ENCODE measurements at places on chromosomes 11 and 22.

GRCh38 chr11:12455938-12456337 is 78.6 kb downstream of the PARVA start:
- DNase-seq = no peak

- DNase-seq = no peak
Measured at GRCh38 chr11:19918302-19919049, 205.8 kb downstream of the NAV2 start.

DNA sequence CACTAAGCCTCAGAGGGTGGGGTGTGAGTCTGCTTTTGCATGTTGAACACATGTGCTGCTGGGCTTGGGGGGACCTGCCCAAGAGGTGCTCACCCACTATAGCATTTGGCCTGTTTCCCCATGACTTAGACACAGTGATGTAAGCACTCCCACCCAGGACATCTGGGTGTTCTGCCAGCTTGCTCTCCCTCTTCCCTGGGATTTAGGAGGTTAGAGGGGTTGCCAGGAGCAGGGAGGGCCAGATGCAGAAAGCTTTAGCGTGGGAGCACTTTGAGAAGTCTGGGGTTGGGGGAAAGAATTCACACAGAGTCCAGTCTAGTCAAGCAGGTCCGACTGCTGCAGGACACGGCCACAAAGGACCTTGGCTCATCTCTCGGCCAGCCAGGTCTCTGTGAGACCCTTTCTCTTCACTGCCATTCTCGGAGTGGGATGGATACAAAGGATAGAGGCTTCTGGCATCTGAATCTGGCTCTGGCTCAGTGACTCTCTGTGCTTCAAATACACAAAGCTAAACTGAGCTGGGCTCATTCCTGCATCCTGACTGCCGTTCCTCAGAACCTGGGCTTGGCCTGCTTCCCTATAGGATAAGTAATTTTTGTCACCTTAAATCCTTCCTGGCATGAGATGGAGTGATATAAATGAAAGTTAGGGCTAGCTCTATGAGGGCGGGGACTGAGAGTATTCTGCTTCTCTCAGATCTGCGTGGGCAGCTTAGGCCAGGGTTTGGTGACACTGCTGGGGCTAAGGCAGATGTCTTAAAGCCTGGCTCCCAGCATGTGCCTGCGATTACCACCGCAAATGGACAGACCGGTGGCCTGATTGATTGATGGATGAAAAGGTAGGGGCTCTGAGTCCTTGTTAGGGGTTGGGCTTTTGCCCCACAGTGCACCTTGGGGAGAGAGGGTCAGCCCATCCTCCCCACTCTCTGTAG is 14.5 kb downstream of the USP2 start:
- no peak for DNase-seq

DNA sequence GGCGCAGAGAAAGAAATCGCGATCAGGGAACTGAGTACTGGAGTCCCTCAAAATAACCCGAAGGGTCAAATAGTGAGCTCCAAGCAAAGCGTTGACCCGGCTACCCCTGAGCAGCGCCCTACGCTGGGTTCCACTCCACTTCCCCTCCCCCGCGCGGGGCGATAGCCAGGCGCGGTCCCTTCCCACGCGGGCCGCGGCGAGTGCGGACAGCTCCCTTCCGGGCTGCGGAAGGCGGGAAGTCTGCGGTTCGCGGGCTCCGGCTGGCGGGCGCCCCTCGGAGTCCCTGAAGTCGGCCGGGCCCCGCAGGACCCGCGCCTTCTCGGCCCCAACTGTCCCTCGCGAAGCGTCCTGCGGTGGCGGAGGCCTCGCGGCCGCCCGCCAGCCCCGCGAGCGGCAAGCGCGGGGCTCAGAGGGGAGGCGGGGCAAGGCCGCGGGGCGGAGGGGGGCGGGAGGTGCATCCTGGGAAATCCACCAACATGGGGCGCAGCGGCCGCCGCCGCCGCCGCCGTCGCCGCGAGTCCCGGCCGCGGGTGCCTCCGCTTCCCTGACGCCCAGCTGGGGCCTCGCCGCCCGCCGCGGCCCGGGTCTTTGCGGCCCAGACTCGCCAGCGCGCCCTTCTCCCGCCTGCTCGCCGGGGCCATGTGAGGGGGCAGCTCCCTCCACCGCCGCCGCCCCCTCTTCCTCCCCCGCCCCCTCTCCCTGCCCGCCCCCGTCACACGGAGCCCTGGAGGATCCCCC is at the start of gene QSER1:
Gene QSER1, plus strand, starts transcription at position 457 of the 738 bp plus-strand sequence. CDS start 315 bp downstream, outside the sequence.
- no peak for DNase-seq

DNA sequence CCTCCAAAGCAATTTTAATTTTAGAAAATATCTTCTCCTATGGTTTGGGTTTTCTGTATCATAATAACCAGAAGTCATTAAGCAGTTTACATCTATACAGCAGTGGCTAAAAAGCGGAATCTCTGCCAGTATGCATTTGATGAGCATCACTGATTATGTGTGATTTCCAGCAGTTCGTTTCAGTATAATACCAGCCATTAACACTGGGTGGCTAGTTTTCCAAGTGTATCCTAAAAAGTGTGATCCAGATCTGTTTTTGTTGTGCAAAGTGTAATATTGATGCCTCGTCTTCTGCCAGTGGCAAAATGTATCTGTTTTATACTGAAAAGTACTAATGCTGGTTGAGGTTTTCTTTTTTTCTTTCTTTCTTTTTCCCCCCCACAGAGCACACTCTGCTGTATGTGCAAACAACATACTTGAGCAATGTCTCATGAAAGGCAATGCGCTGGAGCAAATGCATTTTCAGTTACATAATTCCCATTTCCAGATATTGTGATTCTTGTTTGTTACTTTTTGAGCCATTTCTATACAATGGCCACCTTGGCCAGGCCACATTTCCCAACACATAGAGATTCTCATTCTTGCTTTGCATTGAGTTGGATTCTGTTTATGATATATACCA is 64.2 kb downstream of the SLC36A4 start:
- no peak for DNase-seq

- no peak for DNase-seq
Measured at GRCh38 chr22:24049211-24049610, 38.1 kb downstream of the CABIN1 start.

GRCh38 chr11:12636871-12637410 is 37.3 kb upstream of the TEAD1 start:
- no peak for DNase-seq

DNA sequence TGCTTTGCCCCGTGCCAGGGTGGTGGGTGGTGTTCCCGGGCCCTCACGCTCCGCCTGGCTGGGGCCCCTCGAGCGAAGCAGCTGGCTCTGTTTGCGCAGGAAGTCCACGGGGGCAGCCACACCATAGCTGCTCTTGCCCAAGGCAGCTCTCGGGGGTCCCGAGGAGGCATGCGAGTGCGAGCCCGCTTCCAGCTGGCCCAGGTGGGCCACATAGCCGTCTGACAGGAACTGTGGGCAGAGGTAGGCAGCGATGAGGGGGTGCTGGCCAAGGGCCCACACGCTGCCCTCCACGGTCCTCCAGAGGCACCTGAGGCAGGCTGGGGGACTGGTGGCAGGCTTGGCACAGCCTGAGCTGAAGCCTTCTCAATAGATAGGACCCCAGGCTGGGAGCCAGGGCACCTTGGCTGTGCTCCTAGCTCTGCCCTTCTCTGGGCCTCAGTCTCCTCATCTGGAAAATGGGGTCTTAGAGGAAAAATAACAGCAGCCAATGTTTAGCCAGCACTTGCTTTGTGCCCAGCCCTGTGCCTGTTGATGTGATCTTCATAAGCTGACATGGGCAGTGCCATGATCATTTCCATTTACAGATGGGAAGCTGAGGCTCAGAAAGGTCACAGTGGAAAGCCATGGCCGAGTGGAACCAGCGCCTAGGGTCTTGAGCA is 9.4 kb downstream of the AIP start:
- no peak for DNase-seq

DNA sequence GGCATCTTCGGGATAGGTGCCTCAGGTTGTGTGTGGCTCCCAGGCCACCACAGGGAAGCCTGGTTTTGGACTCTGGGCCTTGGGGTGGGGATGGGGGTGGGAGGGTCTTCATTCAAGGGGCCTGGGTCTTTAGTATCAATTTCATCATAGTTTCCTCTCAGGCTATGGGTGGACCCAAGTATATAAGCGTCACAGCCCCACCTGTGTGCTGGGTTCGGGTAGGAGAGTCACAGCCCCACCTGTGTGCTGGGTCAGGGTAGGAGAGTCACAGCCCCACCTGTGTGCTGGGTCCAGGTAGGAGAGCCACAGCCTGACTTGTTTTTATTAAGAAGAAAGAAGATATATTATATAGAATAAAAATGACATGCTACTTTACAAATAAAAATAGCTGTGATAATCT is 422.1 kb downstream of the BRD1 start:
- DNase-seq = no peak

- DNase-seq = no peak
Measured at GRCh38 chr11:111469200-111469599, 43.0 kb downstream of the BTG4 start.

GRCh38 chr11:32792948-32793475 is 1.4 kb downstream of the CCDC73 start:
- peak; percentile 30 for DNase-seq

DNA sequence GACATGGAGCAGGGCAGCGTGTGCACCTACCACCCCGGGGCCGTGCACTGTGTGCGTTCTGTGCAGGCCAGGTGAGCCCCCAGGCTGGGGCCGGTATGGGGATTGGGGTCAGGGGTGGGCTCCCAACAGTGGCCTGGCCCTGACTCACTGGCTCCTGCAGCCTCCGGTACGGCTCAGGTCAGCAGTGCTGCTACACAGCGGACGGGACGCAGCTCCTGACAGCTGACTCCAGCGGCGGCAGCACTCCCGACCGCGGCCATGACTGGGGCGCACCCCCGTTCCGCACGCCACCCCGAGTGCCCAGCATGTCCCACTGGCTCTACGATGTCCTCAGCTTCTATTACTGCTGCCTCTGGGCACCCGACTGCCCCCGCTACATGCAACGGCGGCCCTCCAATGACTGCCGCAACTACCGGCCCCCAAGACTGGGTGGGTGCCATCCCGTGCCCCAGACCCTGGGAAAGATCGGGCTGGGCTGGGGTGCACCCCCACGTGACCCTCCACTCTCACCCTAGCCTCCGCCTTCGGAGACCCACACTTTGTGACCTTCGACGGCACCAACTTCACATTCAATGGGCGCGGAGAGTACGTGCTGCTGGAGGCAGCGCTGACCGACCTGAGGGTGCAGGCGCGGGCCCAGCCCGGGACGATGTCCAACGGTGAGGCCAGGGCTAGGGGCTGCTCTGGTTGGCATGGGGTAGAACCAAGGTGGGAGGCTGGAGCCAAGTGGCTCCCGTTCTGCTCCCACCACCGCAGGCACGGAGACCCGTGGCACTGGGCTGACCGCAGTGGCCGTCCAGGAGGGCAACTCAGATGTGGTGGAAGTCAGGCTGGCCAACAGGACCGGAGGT is 4.4 kb downstream of the SUSD2 start:
- DNase-seq = no peak

DNA sequence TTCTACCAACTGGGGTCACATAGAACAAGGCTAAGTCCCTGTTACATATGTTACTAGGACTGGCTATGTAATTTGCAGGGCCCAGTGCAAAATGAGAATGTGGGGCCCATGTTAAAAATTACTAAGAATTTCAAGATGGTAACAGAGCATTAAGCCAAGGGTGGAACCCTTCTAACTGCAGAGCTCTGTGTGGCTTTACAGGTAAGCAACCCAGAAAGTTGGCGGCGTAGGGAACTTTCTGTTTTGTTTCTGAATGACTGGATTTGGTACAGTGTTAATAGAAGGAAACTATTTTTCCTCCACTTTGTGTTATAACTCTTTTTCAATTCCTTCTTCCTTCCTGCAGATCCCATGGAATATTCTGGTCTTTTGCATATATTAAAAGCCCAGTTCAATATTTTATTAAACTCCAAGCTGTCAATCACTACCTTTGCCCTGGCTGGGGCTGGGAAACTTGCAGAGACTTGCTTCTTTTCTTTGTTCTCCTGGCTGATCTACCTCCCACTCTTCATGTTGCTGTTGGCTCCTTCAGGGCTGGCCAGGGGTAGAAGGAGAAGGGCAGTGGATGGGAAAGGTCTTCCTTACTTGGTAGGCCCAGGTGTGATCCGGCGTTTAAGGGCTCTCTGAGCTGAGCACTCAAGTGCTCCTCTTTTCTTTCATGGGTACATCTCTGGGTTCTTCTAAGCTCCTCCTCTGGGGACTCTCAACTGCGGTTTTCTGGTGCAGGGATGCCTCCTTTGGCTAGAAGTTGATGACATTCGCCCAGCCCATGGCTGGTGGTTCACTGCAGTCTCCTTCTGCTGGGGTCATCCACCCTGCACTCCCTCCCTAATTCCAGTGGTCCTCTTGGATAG is 67.7 kb downstream of the SNX19 start:
- DNase-seq = no peak

- no peak for DNase-seq
Measured at GRCh38 chr11:115606498-115607220, 102.4 kb upstream of the CADM1 start.

DNA sequence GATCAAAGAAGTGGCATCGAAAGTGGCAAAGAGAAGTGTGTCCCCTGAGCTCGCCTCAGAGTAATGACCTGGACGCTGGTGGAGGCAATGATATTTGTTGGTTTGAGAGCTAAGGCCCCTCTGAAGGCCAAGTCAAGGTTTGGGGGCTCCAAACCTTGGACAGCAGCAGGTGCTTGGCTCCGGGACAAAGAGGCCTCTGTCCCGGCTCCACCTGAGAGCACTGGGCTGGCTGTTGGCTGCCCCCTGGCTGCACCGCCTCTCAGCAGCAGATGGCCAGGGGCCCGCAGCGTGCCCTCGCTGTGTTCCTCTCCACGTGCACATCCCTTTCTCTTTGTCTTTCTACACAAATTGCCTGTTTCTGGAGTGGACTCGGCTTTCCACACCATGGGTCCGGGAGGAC is 301.3 kb downstream of the NTM start:
- no peak for DNase-seq

DNA sequence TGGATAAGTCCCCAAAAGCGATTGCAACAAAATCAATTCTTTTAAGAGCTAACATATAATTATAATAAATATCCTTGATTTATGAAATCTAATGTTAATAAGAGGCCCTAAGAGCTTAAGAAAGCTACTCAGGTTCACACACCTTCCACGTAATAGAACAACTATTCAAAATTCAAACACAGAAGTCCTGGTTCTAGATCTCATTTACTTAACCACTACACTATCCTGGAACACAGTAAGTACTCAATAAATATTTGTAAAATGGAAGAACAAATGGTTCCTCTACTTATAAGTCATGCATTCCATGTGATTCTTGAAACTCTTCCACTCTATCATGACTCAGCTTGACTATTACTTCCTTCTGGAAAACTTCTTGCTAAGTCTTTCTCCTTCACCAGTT is 268.2 kb downstream of the FAM181B start:
- DNase-seq = no peak

- no peak for DNase-seq
Measured at GRCh38 chr11:35918716-35919115, 25.1 kb upstream of the LDLRAD3 start.

GRCh38 chr11:93198215-93198845 is 539 bp upstream of the SLC36A4 start:
- no peak for DNase-seq

Measured in omental fat pad (tissue), 4 donors.